ENCODE measurements at places on chromosomes 6 and 20. TPM values are rescaled to one million over a fixed set of nuclear protein-coding genes. Genes with fewer than 3 reads are reported as not detected.

BEND3 gene
- 5.7 TPM for total RNA-seq

- no peak for DNase-seq
These were observed 184.3 kb downstream of the CARMIL1 start for GRCh38 chr6:25463441-25463840.

- no peak for DNase-seq
These were observed 4.8 kb upstream of the DDX43 start for GRCh38 chr6:73389854-73390253.

- no peak for DNase-seq
These were observed 47.5 kb downstream of the PDYN start for GRCh38 chr20:1946442-1946761.

CSNK2B gene
- 185 TPM for total RNA-seq

- DNase-seq: no peak
These were observed 44.0 kb downstream of the GMPR start for GRCh38 chr6:16282370-16282769.

ERVFRD-1 gene
- total RNA-seq: 2.2 TPM

- DNase-seq: no peak
These were observed 8.4 kb upstream of the MAPK13 start for GRCh38 chr6:36121787-36122494.

DNA sequence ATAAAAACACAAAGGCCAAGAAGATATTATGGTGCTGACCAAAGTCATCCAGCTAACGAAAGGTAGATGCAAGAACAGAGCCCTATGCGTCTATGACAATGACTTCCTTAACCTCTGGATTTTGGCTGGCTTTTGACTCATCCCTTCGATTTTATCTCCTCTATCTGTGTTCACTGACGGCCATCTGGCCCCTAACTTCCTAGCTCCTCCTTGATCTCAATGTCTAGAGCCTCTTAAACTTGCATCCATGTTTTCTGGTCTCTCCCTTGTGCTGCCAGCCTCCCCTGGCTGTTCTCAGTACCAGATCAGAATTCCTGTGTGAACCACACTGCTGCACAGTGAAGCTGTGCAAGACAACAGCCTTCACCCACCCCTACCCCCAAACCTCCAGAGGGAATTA lies 452.9 kb downstream of the UTRN start:
- DNase-seq: no peak

GRCh38 chr6:115890238-115890637 lies 170.5 kb downstream of the FRK start:
- no peak for DNase-seq

ZSWIM1 gene
- total RNA-seq: 6.9 TPM

GRCh38 chr20:57432862-57433491 lies 41.8 kb downstream of the RBM38 start:
- DNase-seq: no peak

DNA sequence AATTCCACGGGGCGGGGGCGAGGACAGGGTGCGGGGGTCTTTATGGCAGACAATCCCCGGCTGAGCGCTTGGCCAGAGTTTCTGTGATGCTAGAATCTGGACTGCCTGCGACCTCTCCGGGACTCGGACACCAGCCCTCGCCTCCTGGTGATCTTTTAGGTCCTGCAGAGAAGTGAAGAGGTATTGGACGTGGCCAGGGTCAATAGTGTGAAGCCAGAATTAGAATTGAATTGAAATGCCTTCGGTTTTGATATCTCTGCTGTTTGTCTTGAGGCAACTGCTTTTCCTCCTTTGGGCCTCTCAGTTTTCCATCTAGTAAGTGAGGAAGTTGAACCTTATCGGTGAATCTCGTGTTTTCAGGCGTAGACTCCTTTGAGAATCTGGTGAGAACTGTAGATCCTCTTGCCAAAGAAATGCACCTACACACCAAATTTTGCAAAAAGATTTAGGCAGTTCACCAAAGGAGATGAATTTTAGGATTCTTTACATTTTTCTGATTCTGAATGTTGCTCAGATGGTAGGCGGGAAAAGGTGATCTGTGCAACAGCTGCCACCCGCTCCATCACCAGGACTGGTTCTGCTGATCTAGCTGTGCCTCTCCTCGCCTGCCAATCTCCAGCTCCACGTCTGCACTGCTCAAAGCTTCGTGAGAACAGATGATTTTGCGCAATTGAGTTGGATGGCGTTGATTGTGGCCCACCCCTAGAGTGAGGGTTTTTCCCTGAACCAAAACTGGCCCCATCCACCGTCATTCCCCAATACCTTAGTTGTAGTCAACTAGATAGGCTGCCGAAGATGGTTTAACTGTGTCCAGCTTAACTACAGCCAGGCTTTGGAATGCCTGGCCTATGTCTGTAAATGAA lies 837 bp upstream of the OSER1 start:
- DNase-seq: peak; percentile 51

GRCh38 chr6:94468830-94469229 lies 1049.5 kb upstream of the EPHA7 start:
- DNase-seq: no peak

DNA sequence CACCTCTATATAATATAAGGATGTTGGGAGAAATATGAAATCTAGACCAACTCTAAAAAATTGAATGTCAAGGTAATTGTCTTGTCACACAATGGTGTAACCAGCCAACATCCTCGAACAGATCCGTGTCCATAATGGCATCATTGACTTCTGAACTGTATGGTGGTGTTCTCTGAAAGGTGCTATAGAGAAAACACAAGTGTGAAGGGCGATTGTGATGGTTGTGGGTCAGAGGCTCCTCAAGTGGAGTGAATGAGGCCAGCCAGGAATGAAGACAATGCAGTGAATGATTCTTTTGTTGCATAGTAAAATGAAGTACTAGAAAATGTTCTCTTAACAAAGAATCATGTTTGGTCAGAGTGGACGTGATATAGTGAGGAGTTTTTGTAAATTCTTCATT lies 58.3 kb downstream of the CARMIL1 start:
- no peak for DNase-seq

GRCh38 chr6:54222217-54222616 lies 86.0 kb upstream of the TINAG start:
- DNase-seq: no peak

CEP162 gene
- total RNA-seq: 13.7 TPM

GRCh38 chr6:110563711-110564110 lies 87.3 kb upstream of the SLC22A16 start:
- DNase-seq: no peak

UBD gene
- total RNA-seq: 99.5 TPM

DNA sequence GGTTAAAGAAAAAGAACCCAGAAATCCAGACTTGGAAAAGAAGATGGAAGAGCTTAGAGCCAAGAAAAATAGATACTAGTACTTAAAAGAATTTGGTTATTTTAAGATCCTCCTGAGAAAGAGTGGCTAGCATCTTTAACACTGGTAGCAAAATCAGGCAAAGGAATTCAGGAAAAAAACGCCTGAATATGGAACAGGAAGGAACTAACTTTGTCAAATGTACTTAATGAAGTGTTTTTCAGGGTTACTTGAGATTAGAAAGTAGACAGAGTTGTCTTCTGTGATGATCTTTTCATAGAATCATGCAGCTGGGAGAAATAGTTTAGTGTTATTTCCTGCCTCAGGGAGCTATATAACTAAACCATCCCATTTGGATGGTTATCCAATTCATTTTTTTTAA lies 50.8 kb upstream of the SASH1 start:
- DNase-seq: no peak

DNA sequence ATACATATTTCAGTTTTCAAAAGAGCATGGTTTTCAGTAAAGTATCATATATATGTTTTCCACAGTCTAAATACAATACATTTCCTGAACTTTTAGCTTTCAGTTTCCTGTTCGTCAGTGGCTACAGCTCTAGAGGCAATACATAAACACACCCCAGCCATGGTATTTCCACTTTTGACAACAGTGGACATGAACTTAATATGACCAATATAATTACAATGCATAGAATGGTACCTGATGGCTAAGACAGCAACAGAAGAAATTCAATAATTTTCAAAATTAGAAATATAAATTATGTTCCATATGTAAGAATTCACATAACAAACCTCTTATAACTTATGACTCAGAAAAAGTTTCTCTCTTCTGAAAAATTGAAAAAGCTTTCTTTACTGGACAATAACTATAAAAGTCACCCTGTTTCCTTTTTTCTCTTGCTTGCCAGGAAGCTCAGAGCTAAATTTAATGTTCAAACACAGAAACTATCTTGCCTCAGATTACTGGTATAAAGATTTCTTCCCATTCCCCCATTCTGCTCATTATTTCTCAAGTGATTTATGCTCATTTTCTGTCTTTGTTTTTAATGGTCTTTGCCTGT lies 19.2 kb downstream of the FKBP5 start:
- no peak for DNase-seq

HDGFL1 gene
- total RNA-seq: not detected

DNA sequence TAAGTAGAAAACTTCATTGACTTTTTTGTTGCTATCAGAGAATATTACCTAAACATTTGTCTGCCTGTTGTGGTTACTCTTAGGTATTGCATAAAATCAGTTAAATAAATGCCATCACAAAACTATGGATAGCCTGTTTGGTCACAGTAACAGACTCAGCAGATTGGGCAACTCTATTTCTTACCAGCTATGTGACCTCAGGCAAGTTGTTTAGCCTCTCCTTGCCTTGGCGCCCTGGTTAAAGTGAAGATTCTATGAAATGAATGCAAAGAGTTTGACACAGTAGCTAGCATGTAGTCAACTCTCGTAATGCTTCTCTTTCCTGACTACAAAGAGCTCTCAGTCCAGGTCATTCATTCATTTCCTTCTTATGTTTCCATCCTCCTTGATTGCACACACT lies 82.5 kb upstream of the ID4 start:
- no peak for DNase-seq

GRCh38 chr20:3221398-3222226 lies 12.3 kb downstream of the ITPA start:
- DNase-seq: no peak

GRCh38 chr20:57330998-57331397 lies 1.4 kb downstream of the SPO11 start:
- no peak for DNase-seq

- no peak for DNase-seq
These were observed 162.9 kb downstream of the QKI start for GRCh38 chr6:163577404-163577803.

PPIL1 gene
- total RNA-seq: 53.0 TPM

DNA sequence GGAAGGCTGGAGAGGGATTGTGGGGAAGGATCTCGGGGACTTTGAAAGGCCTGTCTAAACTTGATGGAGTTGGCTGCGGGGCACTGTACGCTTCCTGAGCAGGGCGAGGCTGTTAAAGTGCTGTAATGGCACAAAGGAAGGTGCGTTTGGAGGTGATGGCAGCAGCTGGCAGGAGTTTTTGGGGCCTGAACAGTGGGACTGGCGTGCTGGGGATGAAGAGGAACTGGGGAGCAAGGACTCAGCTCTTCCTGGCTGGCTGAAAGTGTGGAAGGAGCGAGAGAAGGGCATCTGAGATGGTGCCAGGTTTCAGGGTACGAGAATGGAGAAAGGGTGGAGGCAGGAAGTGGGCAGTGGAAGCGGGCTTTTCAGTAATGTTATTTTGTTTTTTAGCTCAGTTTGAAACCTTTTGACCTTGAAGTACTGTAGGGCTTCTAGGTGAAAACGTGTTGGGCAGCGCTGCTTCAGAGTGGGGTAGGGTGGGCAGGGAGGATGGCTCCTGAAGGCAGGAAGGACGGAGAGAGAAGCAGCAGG lies 8.0 kb downstream of the TMEM181 start:
- DNase-seq: no peak

RIN2 gene
- 39.0 TPM for total RNA-seq

PLA2G7 gene
- 1.5 TPM for total RNA-seq

DNA sequence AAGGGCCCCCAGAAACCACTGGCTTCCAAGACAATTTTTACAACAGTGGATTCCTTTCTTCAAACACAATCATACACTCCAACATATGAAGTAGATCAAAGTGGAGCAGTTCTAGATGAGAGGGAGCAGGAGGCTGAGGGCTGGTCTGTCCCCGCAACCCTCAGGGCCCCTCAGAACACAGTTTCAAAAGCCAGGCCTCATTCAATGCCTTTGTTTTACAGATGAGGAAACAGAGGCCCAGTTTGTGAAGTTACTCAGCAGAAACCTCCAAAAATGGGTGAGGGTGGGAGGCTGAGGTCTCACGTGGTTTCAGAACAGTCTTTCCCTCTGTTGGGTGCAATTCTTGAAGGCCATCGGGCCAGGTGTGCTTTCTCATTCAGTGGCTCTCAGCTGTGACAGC lies 134.9 kb downstream of the SCML4 start:
- DNase-seq: no peak

PRSS16 gene
- total RNA-seq: 11.2 TPM

- DNase-seq: no peak
These were observed 140.4 kb upstream of the TENT5A start for GRCh38 chr6:81892891-81893290.

PTCHD4 gene
- total RNA-seq: 2.3 TPM

EPHA7 gene
- total RNA-seq: 19.2 TPM

EFCAB8 gene
- 0.53 TPM for total RNA-seq

MCCD1 gene
- total RNA-seq: 0.47 TPM

GRCh38 chr20:10978713-10979112 lies 304.9 kb upstream of the JAG1 start:
- DNase-seq: no peak

DNA sequence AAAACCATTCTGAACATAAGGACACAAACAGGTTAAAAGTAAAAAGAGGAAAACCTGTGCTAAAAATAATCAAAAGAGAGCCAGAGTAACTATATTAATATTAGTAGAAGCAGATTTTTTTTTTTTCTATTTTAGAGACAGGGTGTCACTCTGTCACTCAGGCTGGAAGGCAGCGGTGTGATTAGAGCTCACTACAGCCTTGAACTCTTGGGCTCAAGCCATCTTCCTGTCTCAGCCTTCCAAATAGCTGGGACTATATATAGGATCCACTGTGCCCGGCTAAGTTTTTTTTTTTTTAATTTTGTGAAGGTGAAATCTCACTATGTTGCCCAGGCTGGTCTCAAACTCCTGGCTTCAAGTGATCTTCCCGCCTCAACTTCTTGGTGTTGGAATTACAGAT lies 33.4 kb upstream of the PLN start:
- DNase-seq: no peak

- no peak for DNase-seq
These were observed 1.7 kb upstream of the AIG1 start for GRCh38 chr6:143058987-143059386.

DNA sequence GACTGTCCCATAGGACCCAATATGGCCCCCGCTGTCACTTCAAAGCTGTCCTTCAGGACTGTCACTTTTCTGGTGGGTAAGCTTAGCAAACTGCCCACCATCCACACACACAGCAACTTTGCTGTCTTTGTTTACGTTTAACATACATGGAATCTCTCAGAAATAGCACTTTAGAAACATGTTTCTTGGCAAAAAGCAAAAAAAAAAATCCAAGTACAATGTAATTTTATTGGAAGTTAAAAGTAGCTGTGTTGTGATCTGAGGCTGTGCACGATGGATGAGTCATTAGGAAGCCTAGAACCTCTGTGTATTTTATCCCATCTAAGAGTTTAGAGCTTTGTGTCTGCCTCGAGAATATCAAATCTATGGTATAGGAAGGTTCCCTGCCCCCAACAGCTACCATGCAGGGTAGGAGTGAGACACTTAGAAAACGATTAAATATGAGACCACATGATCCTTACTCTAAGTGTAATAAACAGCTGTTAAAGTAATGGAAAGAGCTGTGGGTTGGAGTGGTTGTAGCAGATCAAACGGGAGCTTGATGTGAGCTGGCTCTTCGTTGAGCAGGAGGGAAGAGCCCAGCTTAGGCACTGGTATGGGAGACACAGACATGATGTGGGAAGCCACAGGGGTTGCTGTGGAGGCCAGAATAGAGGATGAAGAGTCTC lies 119.5 kb downstream of the PLEKHG1 start:
- DNase-seq: no peak

BMP2 gene
- total RNA-seq: 72.0 TPM

All from hepatocyte (in vitro differentiated cells).